ENCODE measurements at places on chromosomes 1 and 21.

DNA sequence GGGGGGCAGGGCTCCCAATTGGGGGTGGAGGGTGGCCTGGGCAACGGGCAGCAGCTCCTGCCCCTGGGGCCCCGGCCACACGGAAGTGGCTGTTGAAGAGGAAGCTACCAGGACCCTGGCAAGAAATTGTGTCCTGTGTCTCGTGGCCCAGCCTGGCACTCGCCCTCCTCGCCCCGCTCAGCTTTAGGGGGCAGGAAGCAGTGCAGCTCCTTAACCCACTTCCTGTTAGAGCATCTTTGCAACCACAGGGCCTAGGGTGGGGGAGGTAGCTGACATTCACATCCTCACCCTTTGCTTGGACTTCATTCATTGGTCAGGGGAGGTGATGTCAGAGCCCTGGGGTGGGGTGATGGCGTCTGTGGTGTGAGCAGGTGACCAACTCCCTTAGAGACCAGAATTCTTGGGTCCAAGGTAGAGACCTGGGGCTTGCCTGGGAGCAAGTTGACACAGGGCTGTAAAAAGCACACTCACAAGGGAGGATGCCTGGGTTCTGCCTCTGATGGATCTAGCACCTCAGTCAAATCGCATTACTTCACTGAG, at the start of gene ARHGAP30:
TSS of gene ARHGAP30 (minus strand) at position 161 of the 540 bp plus-strand sequence. CDS start 267 bp downstream, outside the sequence.
- no peak for DNase-seq

- no peak for DNase-seq
Measured at GRCh38 chr1:64404202-64404601, 65.7 kb upstream of the CACHD1 start.

DNA sequence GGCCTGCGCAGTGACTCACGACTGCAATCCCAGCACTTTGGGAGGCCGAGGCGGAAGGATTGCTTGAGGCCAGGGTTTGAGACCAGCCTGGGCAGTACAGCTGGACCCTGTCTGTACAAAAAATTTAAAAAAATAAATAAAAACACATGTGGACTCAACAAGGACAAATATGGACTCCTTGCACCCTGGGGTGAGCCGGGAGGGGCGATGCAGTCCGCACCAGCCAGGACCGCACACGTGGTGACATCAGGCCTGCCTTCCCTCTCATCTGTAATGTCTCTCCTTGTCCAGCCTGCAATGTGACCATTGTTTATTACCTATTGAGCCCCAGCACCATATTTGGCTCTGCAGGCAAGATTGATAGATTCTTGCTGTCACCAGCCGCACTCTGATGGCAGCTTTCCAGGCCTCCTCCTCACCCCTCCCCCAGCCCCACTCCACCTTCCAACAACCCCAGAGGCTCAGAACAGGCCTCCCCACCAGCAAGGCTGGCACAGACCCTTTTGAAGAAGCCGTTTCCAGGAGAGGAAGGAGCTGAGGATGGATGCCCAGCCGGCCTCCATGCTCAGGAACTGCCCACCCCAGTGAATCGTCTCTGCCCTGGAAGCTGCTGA, 55.2 kb downstream of the IRF2BP2 start:
- no peak for DNase-seq

- DNase-seq = no peak
Measured at GRCh38 chr1:29685387-29685786, 449.1 kb downstream of the PTPRU start.

GRCh38 chr1:20448671-20449071, 37.3 kb downstream of the CAMK2N1 start:
- no peak for DNase-seq

GRCh38 chr21:15631342-15631741, 98.4 kb upstream of the USP25 start:
- DNase-seq = no peak

GRCh38 chr1:56890229-56890628, 35.6 kb downstream of the C8A start:
- no peak for DNase-seq

- no peak for DNase-seq
Measured at GRCh38 chr1:204070895-204071294, 2.0 kb upstream of the SOX13 start.

GRCh38 chr1:156744786-156745419, 4.0 kb upstream of the MRPL24 start:
- DNase-seq = no peak

DNA sequence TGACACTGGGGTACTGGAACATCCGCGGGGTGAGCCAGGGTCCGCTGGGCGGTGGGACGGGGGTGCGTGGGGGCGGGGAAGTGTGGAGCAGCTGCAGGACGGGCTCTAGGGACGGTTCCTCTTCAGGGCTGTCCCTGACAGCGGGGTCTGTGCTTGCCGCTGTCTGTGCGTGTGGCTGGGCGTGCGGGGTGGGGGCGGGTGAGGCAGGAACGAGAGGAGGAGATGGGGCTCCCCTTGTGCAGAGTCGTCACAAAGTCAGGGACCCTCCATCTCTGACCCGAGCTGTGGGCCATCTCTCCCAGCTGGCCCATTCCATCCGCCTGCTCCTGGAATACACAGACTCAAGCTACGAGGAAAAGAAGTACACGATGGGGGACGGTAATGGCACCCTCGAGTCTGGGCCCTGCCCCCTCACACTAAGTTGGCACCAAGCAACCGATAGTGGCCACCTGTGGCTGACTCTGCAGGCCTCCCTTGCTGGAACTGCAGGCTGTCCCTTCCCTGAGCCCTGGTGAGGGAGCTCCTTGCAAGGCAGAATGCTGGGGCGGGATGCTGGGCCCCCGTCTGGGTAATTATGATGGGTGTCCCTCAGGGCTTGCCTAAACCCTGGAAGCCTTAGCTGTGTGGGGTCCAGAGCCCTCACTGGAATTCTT, 392 bp downstream of the GSTM2 start:
- DNase-seq = no peak

DNA sequence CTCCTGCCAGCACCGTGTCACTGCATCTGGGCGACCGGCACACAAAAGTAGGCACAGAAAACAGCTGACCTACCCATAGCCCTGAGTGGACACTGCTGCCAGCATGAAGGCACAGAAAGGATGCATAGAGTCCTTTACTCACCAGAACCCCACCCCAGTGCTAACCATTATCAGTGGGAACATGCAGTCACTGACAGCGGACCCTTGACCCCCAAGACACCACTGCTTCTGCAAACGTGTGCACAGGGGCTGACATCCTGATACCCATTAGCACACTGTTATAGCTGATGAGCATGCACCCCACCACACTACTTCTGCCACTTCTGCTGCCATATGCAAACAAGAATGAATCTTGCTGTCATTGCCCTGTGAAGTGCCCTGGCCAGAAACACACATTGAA, 953.0 kb upstream of the NCAM2 start:
- no peak for DNase-seq

GRCh38 chr21:15224346-15225086, 159.7 kb upstream of the NRIP1 start:
- no peak for DNase-seq

DNA sequence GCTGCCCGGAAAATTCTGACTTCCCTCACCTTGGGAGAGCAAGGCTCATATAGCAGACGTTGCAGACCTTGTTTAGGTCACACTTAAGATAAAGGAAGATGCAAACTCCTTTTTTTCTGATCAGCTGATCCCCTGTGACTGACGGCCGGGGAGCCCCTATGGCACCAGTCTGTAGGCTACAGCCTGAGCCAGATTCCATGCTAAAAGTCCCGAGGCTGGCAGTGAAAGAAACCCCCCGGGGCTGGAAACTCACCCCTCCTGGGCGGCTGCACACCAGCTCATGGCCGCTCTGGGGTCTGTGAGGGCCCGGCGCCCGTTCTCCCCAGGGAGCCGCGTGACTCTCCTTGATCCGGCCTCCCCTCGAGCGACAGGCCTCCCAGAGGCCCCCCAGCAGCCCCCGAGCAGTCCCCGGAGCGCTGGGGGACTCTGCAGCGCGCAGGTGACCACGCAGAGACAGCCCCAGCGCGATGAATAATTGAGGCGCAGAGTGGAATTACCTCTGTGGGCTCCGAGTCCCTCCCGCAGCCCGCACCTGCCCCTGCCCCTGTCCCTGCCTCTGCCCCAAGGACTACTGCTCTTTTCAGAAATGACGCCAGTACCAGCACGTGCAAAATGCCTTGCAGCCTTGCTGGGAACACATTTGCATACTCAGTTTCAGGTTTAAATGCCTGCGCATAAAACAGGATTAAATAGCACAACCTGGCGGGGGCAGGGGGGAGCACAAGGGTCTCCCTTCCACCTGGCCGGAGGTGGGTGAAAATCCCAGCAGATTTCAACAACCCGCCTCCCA, 62.6 kb upstream of the CLDN14 start:
- DNase-seq = peak; percentile 83

DNA sequence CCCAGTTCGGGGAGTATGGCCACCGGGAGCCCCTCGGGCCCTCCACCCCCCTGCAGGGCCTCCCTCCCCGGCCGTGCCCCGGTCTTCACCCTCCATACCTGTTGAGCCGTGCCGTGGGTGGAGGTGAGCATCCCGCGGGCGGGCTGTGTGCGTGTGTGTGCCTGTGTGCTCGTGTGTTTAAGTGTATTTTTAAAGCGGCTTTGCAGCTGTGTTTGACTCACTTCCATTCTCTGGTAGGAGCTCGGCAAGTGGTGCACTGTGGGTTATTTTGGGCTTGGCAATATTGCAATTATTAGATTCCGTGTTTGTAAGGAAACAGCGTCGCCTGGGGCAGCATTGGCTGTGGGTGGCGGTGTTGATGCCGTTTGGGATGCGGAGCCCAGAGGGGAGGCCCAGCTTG, 20.3 kb upstream of the PLCH2 start:
- DNase-seq = no peak

- no peak for DNase-seq
Measured at GRCh38 chr21:26210614-26211013, 40.0 kb upstream of the APP start.

DNA sequence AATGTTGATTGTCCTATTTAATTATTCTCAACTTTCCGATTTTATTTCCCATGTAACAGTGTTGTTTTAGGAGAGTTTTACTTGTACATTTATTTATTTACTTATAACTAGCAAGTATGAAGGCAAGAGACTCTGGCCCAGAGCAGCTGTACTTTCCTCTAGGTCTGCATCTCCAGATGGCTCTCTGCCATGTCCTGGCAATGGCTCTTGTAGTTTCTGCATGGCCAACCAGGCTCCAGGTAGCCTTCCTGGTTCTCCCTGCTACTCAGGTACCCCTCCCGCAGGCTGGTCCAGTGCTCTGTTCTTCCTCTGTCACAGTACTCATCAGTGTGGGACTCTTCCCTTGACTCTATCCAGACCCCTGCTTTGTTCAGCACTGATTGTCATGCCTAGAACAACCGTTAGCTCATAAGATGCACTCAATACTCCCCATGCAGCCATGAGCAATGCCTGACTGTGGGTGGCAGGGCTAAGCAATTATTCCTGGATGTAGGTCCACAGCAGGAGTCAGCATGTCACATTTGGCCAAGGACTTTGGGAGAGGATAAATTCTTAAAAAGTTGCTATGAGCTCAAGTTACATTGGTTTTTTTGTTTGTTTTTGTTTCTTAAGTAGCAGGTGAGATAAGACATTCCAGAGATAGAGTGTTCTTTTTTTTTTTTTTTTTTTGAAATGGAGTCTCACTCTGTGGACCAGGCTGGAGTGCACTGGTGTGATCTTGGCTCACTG, 10.9 kb upstream of the IL20 start:
- DNase-seq = no peak

DNA sequence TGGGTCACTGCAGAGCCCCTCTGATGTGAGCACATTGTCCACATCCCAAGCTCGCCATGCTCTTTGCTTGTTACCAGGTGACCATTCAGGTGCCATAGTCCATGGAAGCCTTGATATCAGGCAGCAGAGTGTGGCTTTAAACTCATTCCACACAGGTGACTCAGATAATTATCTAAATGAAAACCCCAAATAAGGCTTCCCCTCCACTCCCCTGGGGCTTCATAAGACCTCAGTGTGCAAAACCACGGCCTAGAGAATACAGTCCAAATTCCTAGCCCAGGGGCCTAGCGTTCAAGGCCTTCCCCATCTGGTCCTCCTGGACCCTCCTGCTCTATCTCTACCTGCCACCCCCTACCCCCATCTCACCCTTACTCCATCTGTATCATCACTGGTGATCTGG, 97.1 kb downstream of the ARHGEF10L start:
- DNase-seq = no peak

DNA sequence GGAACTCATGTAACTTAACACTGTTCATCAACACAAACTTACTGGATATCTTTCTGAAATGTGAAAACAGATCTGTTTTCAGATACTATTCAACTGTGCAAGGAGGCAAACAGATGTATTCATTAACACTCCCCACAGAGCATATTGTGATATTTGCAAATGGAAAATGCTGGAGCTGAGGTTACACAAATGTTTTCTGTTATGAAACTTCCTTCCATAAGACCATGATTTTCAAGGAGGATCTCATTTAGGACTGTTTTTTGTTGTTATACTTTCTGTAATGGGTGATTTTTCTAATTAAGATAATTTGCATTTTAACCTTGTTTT, 56.1 kb downstream of the GABPA start:
- DNase-seq = no peak

DNA sequence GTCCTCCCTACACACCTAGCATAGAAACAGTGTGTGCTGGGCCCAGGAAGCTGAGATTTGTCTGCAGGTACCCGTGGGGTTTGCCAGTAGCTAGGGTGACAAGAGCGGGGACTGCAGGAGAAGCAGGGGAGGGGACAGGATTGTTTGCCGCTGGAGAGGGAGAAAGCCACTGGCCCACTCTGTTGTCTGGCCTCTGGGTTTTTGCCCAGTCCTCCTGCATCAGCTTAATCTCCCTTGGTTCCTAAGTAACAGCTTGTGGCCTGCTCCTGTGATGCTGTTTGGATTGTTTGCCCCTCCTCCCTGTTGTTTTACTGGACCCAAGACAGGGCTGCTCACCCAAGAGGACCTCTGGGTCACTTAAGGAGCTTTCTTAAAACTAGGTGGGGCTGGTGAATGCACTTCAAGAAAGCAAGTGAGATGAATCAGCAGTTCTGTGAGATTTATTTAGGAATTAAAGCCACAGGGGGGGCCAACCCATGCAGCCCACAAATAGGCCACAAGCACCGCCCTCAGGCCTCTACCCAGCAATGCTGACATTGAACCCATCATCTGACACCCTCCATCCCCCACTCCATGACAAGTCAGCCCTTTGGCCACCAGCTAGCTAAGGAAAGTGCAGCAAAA, 142.8 kb downstream of the ZZZ3 start:
- DNase-seq = no peak

GRCh38 chr1:56220021-56220420, 359.3 kb downstream of the PLPP3 start:
- no peak for DNase-seq

- DNase-seq = no peak
Measured at GRCh38 chr1:224298346-224299330, 31.3 kb downstream of the NVL start.
